ENCODE measurements at places on chromosomes 3 and 15.

DNA sequence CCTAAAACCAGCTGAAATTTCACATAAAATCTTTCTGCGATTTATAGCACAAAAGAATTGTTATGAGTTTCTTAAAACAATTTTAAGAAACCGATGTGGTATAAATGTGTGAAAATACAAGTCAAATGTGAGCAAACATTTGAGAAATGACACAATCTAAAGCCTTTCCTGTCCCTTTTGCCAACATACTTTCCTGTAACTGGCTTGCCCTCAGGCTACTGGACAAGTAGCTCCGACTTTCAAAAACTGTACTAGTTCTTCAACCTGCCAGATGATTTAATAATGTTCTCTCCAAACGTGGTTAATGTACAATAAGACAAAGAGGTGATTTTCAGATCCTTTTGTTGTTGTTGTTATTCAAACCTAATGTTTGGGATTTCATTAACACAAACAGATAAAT, 105.9 kb upstream of the ARHGEF26 start:
- DNase-seq: no peak

GRCh38 chr3:19173945-19174344, 25.6 kb downstream of the KCNH8 start:
- DNase-seq: no peak

DNA sequence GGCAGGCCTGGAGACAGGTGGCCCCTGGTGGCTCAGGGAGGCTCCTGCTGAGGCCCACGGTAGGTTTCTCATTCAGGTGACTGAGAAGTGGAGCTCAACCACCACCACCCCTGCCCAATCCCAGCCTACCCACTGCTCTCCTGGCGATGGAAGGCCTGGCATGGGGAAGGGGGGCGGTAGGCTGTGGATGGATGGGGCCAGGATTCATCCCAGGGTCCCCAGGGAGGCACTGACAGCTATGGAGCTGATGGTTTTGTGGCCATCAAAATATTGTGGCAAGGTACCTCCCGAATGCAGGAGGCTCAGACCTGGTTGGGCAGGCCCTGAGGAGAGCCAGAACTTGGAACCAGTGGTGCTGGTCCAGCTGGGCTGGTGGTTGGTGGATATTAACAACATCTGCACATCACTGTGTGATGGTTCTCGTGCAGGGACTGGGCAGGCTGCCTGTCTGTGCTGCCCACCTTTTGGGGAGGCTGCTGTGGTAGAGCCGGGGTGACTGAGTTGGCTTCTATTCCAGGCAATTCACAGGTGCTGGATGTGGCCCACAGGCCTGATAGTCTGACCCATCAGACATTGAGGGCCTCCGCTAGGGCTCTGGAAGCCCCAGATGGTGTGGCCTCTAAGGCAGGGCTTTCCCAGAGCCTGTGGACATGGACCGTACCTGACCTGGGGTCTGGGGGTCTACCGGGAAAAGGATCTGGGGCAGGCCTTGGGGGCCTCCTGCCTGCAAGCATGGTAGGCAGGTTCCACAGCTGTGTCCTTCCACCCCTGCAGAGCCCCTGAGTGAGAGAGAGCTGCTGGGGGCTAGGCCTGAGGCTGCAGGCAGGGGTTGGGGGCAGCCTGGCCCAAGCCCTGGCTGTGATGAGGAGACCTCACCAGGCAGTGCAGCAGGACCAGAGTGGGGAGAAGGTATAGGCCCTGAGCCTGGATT, 3.4 kb downstream of the ZBTB47 start:
- no peak for DNase-seq

DNA sequence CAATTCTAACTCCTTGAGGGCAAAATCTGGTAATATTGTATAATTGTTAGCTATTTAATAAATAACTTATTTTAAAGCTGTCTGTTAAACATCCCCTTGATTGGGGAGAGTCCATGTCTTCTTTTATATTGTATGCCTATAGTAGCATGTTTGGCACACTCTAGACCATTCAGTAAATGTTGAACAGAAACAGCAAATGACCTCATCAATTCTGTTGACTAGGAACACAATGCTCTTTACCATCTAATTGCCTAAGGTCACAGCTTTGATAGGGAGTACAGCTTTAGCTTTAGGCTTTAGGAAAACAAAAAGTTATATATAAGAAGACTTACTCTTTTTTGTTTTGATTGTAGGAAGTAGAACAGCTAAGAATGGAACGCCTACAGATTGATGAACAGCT, 27.0 kb downstream of the DNAJC19 start:
- DNase-seq: no peak

GRCh38 chr3:58202917-58203360, 7.8 kb downstream of the DNASE1L3 start:
- DNase-seq: no peak

DNA sequence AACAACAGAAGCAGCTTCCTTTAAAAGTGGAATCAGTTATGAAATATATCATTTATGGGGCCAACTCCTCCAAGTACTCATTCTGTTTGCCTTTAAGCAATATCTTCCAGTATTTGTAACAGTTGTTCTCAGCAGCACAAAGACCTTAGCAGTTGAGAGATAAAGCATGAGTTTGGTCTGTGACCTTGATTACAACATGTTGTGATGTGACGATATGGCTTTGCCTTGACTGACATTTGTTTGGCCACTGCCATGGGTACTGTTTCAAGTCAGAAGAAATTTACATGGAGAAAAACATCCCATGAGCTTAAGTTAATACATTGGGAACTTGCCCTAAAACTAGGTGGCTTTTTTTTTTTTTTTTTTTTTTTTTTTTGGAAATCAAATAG, 175.1 kb upstream of the KBTBD8 start:
- no peak for DNase-seq

DNA sequence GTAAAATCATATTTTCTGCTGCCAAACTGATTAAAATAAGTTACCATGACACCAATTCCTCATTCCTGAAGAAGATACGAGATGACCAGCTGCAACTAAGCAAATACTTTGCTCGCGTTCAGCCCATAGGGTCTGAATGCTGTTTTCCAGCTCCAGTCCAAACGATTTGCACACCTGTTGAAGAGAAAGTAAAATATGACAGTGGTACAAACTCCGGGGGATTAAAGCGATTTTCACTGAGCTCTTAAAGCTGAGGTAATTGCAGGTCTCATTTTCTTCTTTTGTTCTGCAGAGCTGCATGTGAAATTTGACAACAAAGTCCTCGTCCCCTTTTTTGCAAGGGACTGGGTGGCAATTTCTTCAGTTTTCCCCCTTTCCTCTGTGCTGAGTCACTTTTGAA, 118.4 kb downstream of the NR2F2 start:
- DNase-seq: no peak

DNA sequence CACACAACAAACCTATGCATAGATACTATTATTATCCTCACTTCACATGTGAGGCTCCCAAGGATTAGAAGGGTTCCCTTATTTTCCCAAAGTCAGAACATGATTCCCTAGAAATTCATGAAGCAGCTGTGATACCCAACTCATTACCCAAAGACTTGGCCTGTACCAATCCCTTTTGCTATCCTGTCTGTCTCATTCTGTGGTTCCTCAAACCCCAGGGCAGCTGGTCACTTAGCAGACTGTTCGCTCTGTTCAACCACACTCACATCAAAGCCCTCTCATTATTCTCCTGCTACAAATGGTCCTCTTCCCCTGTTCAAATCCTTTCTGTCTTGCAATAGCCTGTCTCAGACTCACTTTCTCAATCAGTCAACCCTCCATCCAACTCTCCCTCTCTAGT, 154.3 kb upstream of the TRIM42 start:
- DNase-seq: no peak

DNA sequence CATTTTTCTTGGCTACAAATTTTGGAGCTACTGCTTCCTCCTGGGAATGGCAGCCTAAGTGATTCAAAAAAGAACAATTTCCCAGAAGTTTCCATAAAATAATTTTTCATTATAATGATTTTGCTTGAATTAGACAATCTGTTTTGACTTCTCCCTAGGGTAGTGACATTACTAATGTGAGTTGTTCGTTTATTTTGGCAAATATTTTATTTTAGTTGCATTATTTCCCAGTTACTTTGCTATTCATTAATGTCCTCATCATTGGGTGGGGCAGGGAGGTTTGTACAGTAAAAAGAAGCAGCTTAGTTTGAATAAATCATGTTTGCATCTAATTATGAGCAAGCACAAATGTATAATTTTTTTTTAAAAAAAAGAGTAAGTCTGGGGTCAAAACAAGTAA, 686.6 kb downstream of the ROBO2 start:
- no peak for DNase-seq

DNA sequence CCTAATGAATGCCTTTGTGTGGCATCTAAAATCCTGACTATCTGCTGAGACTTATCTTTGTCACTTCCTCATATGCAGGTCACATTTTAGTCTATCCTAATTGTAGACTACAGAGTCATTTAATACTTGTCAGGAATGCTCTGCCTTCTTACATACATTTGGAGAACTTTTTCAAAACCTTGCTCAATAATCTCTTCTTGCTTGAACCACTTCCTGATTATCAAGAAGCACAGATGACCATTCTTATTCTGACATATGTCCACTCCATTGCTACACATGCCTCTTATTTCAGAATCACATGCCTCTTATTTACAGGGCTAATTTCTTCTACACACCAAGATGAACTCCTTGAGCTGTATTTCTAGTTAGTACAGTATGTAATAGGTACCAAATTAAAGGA, 400.3 kb downstream of the TBC1D5 start:
- no peak for DNase-seq

GRCh38 chr15:93047621-93048425, 41.2 kb downstream of the RGMA start:
- DNase-seq: no peak

GRCh38 chr15:84721371-84721770, 5.4 kb upstream of the SEC11A start:
- DNase-seq: no peak

DNA sequence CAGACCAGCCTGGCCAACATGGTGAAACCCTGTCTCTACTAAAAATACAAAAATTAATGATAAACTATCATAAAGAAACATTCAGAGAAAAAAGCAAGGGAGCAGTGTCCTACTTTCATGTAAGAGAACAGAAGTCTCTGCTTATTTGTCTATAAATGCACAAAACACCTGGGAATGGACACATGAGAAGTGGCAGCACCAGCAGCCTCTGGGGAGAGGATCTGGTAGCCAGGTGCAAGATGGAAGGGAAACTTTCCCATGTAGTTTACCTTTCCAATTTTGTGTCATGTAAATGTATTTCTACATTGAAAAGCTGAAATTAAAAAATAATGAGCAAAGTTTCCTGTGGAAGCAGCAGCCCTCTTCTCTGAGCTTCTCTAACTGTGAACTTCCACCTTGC, 18.8 kb downstream of the SCAP start:
- DNase-seq: no peak

DNA sequence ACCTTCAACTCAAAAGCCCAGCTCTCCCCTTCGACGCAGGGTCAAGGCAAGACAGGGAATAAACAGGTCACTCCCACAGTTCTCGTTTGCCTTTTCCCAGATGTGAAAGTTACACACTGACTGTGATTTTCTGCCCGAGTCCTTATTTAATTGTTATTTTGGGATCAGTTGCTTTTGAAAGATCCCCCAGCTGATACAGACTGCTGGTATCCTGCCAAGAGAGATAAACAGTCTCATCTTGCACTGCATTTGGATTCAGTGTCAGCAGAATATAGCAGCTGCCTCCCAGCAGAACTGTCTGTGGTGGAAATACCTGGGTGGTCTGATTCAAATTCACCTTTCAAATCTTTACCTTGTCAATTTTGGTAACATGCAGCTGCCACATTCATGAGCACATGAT, 56.0 kb upstream of the FAM3D start:
- no peak for DNase-seq

GRCh38 chr3:79930196-79930595, 162.4 kb upstream of the ROBO1 start:
- no peak for DNase-seq

DNA sequence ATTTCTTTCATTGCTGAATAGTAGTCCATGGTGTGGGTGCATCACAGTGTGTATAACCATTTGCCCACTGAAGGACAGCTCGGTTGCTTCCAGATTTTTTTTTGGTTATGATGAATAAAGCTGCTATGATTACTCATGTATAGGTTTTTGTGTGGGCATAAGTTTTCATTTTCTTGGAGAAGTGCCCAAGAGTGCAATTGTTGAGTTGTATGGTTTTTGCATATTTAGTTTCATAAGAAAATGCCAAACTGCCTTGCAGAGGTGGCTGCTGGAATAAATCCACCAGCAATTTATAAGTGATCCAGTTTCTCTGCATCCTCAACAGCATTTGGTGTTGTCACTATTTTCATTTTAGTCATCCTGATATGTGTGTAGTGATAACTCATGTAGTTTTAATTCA, 8.4 kb upstream of the SPESP1 start:
- no peak for DNase-seq

DNA sequence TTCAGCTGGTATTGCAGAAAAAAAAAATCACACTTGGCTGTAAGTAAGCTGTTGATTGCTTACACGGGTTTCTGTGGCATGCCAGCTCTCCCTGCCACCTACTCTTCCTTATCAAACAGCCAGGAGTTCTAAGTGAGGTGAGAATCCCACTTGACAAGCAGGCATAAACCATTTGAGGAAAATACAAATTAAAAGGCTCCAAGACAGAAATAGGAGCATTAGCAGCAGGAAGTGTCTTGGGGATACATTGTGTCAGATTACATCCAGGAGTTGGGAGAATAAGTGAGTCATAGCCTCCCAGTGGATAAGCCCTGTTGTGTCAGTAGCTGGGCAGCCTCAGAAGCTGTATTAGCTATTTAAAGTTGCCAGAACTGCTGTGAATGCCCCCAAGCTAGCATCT, 256.0 kb downstream of the CNTN4 start:
- no peak for DNase-seq

- DNase-seq: no peak
These were observed 326.2 kb downstream of the RYR3 start for GRCh38 chr15:33636958-33637357.

DNA sequence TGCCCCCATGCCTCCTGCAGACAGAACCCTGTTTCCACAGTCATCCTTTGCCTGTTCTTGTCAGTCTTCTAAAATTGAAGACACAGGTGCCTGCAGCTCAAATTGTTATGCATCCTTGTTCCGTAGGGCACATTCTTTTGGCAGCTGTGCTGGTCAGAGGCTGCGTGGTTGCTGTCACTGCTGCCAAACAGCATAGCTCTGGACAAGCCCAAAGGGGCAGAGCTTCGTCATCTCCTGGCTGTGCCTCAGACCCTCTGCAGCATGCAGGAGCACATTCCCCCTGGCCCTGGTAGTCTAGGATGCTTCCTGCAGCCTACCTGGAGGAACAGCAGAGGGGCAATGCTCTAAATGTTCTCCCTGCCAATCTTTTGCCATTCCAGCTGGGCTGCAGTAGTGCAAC, 2.1 kb upstream of the FBXL22 start:
- DNase-seq: no peak

- no peak for DNase-seq
These were observed 36.7 kb upstream of the NDUFB4 start for GRCh38 chr3:120559242-120560061.

- DNase-seq: no peak
These were observed 167.3 kb downstream of the XXYLT1 start for GRCh38 chr3:195103623-195104022.

GRCh38 chr3:147895509-147895908, 486.3 kb downstream of the ZIC1 start:
- DNase-seq: no peak

- DNase-seq: no peak
These were observed 268.2 kb upstream of the UMPS start for GRCh38 chr3:124461838-124462632.

DNA sequence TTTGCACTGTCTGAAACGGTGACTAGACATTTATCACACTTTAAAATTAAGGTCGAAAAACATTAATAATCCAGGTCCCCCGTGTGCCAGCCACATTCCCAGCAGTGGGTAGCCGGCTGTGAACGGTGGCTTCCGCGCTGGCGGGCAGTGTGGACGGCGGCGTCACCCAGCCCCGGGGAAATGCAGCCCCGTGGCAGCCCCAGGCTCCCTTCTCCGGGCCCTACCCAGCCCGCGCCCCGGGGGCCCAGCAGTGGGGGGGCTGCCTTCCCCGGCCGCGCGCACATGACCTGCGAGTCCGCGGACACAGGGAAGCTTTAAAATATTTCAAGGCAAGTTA, 25.3 kb downstream of the GABRA5 start:
- DNase-seq: peak; percentile 3
